Midbrain (tissue), 1 donor: ENCODE measurements at places on chromosomes 7 and 10.

- no peak for DNase-seq
These were observed 31.2 kb downstream of the SNX8 start for GRCh38 chr7:2283074-2283473.

DNA sequence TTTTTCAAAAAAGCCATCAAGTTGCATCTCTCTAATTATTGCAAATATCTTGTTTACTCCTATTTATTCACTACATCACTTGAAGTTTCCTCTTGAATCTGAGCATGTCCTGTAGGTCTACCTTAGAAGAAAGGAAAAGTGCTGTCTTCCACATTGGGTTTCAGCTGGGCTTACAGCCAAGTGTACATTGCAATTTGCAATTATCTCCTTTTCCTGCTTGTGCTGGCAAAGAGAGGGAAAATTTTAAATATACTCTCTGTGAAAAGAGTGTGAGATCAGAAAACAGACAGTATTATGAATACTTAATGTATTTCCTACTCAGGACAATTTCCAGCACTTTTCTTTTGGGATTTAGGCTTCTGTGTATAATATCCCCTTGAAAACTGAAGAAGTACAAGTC is 839.7 kb downstream of the CNTNAP2 start:
- DNase-seq: no peak

DNA sequence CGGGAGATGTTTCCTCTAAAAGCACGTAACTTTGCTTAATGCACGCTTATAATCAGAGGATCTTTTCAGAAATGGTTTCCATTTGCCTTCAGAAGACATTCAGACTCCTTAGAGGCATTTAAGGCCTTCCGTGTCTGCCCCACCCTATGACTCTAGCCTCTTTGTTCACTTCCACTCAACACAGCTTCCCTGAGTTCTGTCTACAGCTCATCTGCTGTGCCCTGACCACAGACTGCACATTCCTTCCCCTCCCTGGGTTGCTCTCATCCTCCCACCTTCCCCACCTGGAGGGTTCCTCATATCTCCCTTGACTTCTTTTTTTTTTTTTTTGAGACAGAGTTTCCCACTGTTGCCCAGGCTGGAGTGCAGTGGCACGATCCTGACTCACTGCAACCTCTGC is 16.6 kb downstream of the FBH1 start:
- no peak for DNase-seq

DNA sequence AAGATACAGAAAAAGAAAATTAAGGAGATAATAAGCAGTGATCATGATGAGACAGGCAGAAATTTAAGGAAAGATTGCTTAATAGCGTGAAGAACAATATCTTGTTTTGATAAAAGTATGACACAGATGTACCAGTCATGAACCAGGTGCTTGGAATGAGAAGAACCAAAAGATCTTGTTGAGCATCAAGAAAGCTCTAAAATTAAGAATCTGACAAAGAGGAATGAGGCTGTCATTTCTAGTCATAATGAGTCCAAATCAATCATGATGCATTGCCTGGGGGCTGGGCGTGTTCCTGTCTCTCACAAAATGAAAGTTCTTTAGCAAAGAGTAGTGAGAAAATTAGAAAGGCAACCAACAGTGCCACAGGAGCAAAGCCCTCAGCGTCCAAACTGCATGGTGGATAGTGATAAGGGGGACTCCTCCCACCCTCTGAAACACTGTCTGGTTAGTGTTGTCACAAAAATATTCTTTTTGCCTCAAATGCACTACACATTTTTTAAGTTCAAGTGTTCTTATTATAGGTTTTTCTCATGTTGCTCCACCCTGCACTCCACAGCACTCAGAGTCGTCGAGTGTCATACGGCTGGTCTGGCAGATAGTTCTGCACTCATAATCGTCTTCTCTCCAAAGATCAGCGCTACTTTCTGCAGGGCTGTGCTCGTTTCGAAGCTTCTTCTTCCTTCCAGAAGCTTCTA is 439.6 kb downstream of the TNS3 start:
- DNase-seq: no peak

- DNase-seq: no peak
These were observed 55.0 kb downstream of the LRRC4 start for GRCh38 chr7:127976056-127976737.

GRCh38 chr10:1966712-1967376 is 229.5 kb upstream of the ADARB2 start:
- DNase-seq: no peak

DNA sequence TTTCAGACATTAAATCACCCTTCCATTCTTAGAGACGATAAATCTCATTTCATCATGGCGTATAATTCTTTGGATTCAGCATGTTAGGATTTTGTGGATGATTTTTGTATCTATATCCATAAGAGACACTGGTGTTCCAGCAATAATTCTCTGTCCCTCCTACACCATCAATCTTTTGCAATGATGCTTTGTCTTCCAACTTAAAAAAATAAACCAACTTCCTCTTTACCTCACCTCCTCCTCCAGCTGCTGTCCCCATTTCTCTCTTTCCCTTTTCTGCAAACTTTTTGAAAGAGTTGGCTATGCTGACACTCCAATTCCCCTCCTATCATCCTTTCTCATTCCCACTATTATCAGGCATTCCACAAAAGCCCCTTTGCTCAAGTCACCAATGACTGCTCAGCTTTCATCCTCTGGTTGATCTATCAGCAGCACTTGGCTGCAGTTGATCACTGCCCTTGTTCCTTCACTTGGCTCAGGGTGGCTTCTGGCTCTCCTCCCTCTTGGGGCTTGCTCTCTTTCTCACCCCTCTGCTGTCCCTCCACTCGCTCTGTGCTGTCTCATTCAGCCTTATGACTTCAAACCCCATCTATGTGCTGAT is 130.0 kb downstream of the ARHGAP22 start:
- DNase-seq: no peak

DNA sequence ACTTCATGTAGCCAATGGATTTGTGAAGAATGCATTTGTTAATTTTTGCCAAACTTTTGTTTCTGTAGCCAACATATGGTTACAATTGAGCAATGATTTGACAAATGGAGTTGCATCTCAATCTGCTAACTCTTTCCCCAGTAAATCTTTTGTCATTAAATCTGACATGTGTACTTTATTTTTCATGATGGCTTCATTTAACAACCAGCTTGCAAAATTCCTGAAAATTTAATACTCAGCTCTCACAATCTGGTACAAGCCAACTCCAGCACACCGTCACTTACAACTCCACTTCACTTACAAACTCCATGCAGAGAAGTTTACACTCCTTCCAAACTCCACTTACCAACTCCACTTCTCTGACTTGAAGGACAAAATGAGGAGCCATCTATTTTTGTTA is 26.5 kb upstream of the HIBADH start:
- DNase-seq: no peak
